Inflammatory macrophage treated with lipopolysaccharide for 1 hour (primary cell): ENCODE measurements at places on chromosomes 3 and 15.

- no peak for DNase-seq
Measured at GRCh38 chr3:147630921-147631415, 221.8 kb downstream of the ZIC1 start.

DNA sequence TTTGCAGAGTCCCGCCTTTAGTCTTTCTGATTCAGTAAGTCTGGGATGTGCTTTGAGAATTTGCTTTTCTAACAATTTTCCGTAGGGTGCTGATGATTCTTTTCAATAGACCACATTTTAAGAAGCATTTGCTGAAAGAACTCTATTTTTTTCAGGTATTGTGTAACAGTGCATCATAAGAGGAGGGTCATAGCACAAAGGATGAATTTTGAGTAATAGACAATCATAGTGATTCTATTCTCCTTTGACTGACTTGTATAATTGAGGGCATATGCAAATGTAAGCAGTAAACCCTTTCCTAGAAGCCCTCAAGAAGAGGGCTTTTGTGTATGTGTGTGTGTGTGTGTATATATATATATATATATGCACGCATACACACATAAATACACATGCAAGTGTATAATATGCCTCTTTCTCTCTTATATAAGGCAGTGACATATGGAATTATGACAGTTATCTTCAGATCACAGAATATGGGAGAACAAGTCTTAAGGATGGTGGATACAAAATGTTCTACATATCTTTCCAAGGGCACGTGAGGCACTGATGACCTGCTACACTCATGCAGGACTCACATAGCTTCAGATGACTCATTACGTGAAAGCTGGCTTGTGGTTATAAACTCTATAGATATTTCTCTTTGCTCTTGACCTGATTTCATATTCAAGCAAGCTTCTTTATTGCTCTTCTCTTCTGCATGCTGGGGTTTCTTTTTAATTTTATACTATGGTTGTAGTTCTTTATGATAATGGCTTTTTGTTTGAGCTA, 6.5 kb upstream of the PLSCR1 start:
- peak; percentile 59 for DNase-seq

- no peak for DNase-seq
Measured at GRCh38 chr3:138051947-138052802, 42.2 kb downstream of the CLDN18 start.

DNA sequence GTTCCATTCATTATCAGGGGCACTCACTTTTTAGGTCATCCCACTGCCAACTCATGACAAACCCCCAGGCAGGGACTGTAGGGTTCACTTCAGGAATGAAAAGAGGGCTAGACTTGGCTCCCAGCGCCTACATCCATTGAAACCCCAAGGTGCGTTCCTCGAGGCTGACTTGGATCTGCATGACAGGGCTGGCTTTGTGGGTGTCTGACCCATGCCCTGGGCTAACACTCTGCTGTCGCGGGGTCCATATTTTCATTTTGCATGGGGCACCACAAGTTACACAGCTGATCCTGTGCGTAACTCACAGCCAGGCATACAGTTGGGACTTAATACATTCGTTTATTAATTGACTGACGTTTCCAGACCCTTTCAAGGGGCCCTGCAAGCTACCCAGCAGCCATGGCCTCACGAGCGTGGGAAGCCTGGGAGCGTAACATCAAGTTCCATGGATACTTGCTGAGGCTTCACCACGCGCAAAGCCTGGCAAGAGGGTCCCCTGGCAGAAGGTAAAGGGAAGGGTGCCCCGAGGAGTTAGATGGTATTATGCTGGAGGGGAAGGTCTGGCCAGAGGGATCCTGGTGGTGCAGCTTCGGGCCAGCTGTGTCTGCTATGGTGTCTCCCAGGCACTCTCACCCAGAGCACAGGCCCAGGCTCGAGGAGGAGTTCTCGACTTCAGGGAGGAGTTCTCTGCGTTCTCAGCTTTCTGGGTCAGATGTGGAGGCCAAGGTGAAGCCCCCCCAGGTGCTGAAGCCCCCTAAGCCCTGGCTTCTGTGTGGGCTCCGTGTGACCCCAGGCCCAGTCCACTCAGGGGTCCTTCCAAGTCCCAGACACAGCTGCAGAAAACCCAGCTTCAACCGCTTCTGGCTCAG, 85.4 kb downstream of the ADAMTS17 start:
- DNase-seq = no peak

GRCh38 chr3:73547427-73548248, 77.1 kb downstream of the PDZRN3 start:
- no peak for DNase-seq

DNA sequence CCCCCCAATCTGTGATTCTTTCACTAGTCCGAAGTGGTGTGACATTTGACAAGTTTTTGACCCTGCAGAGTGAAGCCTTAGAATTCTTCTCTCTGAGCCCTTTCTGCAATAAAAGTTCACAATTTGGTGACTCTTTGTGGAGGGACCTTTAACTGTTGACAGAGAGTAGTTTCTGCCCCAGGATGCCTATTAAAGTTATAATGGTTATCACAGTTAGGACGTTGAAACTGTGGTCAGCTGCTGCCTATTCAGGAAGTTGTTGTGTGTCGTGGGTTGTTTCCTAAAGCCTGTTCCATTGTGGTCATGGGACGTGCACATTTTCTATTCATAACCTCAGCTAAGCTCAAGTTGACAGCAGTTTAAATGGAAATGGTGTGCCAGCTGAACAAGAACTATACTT, 274.5 kb downstream of the NEK10 start:
- DNase-seq = peak; percentile 2

- no peak for DNase-seq
Measured at GRCh38 chr3:64170270-64170669, 55.0 kb downstream of the PRICKLE2 start.

DNA sequence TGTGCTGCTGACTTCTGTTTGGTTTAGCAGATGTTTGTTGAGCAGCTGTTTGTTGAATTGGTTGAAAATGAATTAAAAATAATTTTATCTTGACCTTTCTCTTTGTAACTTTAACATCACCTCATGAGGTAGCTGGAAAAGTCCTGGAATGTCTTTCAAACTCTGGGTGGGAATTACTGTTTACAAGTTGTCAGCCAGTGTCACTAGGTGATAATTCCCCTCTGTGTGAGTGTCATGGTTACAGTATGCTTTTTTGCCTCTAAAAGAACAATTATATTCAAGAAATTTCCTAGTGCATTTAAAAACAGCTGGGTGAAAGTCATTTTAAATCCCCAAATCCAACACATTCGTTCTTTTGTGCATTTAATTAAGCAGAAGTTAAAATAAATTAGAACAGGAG, 113.2 kb downstream of the PTPRG start:
- no peak for DNase-seq

GRCh38 chr3:65902304-65902793, 136.4 kb downstream of the MAGI1 start:
- DNase-seq = no peak

GRCh38 chr3:22360164-22360563, 609.2 kb upstream of the ZNF385D start:
- DNase-seq = no peak

DNA sequence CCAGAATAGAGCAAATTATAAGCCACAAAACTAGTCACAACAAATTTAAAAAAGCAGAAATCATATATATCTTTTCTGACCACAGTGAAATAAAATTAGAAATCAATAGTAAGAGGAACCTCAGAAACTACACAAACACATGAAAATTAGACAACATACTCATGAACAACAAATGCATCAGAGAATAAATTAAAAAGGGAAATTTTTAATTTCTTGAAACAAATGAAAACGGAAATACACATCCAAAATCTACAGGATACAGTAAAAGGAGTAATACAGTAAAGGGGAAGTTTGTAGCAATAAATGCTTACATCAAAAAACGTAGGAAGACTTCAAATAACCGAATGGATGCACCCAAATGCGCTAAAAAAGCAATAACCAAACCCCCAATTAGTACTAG, 19.2 kb downstream of the NME9 start:
- no peak for DNase-seq

- no peak for DNase-seq
Measured at GRCh38 chr3:113758389-113759024, 11.7 kb downstream of the ATP6V1A start.

GRCh38 chr3:39106851-39107387, 508 bp downstream of the GORASP1 start:
- peak; percentile 27 for DNase-seq

GRCh38 chr3:55751730-55752129, 264.6 kb upstream of the WNT5A start:
- no peak for DNase-seq

- no peak for DNase-seq
Measured at GRCh38 chr15:87527416-87527815, 729.1 kb downstream of the NTRK3 start.

GRCh38 chr3:165211721-165212120, 15.5 kb upstream of the SLITRK3 start:
- no peak for DNase-seq

DNA sequence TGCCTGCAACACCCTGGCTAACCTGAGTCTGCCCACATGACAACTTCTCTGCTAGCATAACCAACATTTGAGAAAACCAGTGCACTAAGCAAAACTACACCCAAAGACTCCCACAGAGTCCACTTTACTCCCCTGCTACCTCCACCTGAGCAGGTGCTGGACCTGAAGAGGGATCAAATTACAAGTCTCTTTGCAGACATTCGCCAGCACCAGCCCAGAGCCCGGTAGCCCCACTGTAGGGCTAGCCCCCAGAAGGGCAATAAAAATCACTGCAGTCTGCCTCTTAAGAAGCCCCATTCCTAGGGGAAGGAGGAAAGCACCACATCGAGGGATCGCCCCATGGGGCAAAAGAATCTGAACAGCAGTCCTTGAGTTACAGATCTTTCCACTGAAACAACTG, 472.2 kb downstream of the GRM7 start:
- DNase-seq = no peak

GRCh38 chr15:70806992-70807712, 43.8 kb upstream of the UACA start:
- DNase-seq = peak; percentile 72

DNA sequence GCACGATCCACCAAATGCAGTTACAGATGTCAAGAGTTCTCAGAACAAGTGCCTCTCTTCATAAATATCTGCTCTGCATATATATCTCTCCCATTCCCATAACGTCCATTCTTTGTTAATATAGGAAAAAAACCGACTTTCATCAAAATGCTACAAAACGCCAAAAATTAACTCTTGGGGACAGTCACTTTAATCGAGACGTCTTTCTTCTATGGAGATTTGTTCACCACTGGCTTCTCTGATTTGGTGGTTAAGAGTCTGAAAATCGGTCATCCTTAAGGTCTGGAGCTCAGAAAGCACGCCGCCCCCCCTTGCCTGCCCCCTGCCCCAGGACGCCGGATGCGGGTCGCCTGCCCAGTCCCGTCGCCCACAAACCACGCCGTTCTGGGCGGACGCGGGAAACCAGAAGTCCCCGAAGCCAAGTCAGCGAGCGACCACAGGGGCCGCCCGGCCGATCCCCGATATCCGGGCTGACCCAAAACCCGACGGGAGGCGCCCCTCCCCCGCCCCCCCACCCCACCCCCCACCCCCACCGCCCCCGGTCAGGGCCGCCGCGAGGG, 252.7 kb downstream of the TJP1 start:
- DNase-seq = no peak

- DNase-seq = no peak
Measured at GRCh38 chr15:74978503-74978902, 16.9 kb upstream of the SCAMP5 start.

DNA sequence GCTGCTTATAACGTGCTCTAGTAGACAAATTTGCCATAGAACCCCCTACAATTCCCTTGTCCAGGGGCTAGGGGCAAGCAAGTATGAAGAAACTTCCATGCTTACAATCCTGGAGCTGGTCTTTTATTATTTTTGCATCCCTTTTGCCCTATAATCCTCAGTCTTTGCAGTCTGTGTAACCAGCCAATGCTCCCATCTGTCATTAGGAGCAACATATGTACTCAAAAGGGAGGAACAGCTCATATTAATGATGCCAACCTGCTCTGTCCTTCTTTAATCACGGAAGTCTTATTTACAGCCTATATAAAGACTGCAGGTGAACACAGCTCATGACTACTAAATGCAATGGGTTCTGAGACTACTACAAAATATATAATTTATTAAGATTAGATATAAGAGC, 263.3 kb downstream of the ZIC1 start:
- DNase-seq = no peak

DNA sequence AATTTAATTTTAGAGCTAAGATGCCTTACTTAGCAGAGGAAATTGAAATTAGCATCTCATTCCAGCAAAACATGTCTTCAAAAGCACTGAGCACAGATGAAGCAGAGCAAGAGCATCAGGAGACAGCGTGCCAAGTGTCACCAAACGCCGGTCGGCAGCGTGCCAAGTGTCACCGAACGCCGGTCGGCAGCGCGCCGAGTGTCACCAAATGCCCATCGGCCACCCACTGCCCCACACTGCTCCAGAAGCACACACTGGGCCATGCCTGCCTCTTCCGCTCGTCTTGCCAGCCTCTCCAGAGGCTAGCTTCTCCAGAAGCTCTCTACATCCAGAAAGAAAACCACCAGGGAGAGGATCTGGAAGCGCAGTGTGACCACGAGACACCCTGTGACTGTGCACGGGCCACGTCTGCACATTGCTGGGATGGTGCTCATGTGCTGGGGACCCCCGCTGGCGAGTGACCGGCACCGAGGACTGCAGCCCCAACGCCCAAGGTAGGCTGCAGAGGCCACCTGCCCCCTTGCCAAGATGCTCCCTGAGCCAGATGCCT, 37.8 kb downstream of the CYFIP1 start:
- DNase-seq = no peak

DNA sequence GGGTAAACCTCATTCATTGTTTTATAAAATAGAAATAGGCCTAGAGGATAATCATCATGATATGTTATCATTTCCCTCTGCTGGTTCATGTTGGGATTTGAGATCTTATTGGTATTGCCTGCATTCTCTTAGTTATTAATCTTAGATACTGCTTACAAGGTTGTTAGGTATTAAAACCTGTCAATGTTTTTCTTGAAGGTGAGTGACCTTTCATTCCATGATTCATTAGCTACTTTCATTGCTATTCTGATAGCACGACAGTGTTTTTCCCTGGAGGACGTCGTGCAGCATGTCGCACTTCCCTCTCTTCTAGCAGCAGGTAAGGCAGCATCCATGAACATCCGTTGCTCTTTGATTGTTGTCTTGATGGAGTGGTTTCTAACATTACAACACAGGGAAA, 17.1 kb downstream of the P2RY12 start:
- DNase-seq = no peak

DNA sequence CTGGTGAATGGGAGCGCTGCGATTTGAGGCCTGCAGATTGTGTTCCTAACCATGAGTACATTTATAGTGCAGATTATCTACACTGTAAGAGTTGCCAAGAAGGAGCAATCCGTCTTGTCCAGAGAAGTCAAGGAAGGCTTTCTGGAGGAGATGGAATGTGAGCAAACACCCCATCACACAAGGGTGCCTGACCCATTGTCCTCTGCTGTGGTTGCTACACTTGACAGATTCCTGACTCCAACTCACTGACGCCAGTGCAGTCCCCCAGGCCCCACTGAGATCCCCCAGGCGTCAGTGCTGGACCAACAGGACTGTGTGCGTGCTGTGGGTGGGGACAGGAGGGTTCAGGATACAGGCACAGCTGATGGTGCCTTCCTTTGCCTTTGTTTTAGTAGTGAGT, 135.9 kb upstream of the TPM1 start:
- DNase-seq = no peak

GRCh38 chr15:57761562-57761961, 55.0 kb downstream of the POLR2M start:
- DNase-seq = no peak

GRCh38 chr15:92938387-92938786, 38.3 kb downstream of the CHD2 start:
- DNase-seq = no peak
